ENCODE measurements at places on chromosomes 1 and 21. TPM values are rescaled to one million over a fixed set of nuclear protein-coding genes. Genes with fewer than 3 reads are reported as not detected.

DNA sequence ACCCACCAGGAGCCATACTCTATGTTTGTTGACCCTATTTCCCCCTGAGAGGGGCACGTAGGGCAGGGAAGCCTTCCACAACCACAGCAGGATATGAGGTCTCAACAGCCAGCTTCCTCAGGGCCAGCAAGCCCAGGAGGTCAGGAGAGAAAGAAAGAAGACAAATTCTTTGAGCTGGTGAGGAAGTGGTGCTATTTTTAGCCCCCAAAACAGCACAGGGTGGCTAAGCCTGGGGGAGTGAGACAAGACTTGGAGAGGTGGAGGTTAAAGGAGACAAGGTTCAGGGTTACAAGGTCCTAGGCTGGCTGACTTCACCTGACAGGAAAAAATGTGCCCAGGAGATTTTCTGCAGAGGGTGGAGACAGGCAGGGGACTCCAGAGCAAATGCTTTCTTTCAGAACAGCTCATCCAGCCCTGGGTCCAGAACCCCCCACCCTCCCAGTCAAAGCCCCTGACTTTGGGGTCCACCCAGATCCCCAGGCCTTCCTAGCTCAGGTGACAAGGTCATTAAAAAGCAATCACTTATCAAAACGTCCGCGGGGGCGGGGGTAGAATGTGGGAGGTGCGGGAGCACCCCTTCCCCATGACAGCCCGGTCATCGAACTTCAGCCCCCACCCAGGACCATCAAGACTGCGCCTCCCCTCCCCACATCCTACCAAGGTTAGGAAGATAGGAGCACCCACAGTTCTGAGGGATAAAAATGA is 1.3 kb downstream of the SV2A start:
- peaks cover 24% of the 10 kb centered on the region for H3K36me3 ChIP-seq
- H3K27ac ChIP-seq = no peak overlapping the region
- no peaks in the 10 kb centered on the region for H3K27me3 ChIP-seq
- peaks cover 8% of the 10 kb centered on the region for H3K4me1 ChIP-seq
- peak overlapping the region; percentile 98 for H3K4me3 ChIP-seq

GRCh38 chr1:145720556-145720877 is 1.2 kb downstream of the CD160 start:
- no peak for DNase-seq
- H3K27me3 ChIP-seq = no peaks in the 10 kb centered on the region
- H3K4me1 ChIP-seq = no peaks in the 10 kb centered on the region
- H3K4me3 ChIP-seq = peak overlapping the region; percentile 64
- no peak overlapping the region for H3K27ac ChIP-seq
- no peaks in the 10 kb centered on the region for H3K36me3 ChIP-seq

DNA sequence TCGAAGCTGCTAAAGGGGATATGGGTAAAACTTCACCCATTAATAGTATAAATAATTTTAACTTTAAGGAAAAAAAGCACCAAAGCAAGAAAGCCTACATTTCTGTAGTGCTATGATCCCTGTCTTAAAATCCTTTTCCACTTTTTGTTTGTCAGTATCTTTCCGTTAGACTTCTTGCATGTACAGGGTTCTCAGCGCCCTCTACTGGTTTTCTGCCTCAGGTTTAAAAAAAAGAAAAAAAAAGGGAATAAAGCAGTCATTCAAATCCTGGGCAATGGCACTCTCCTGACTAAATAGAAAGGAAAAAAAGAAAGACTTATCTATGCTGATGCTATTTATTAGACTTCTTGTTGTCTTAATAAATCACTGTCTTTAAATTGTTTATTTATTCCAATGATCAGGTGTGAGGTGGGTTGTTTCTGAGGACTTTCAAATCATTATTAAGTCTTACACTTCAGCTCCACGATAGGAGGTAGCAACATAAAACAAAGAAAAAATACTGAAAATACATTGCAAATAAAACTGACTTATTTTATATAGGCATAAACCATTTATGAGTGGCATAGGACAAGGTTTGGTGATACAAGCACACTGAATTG is 475.4 kb upstream of the NR5A2 start:
- H3K4me3 ChIP-seq = no peak overlapping the region
- no peak overlapping the region for H3K27ac ChIP-seq
- H3K27me3 ChIP-seq = no peaks in the 10 kb centered on the region
- no peak for DNase-seq

- no peaks in the 10 kb centered on the region for H3K4me1 ChIP-seq
- no peaks in the 10 kb centered on the region for H3K27me3 ChIP-seq
- no peaks in the 10 kb centered on the region for H3K36me3 ChIP-seq
Observed at GRCh38 chr1:207040181-207040533, 7.6 kb upstream of the C1orf116 start.

GRCh38 chr21:29318354-29318753 is 19.6 kb downstream of the BACH1 start:
- DNase-seq = no peak
- no peak overlapping the region for H3K4me3 ChIP-seq
- no peaks in the 10 kb centered on the region for H3K27me3 ChIP-seq
- H3K4me1 ChIP-seq = no peaks in the 10 kb centered on the region

GRCh38 chr1:109740615-109741373 is at the start of gene GSTM3:
TSS of gene GSTM3 (minus strand) at chr1:109741038. CDS start at chr1:109740287, 751 bp downstream.
- H3K27ac ChIP-seq = no peak within 1 kb of the TSS
- no peaks in the 10 kb centered on the region for H3K4me1 ChIP-seq
- H3K4me3 ChIP-seq = peak within 1 kb of the TSS; percentile 75
- DNase-seq = peak; percentile 52
- no peaks in the 10 kb centered on the region for H3K36me3 ChIP-seq
- peaks cover 9% of the 10 kb centered on the region for H3K27me3 ChIP-seq

GRCh38 chr1:157363660-157364140 is 188.6 kb downstream of the FCRL5 start:
- H3K27me3 ChIP-seq = no peaks in the 10 kb centered on the region
- H3K27ac ChIP-seq = no peak overlapping the region
- H3K4me3 ChIP-seq = no peak overlapping the region
- peak; percentile 78 for DNase-seq
- peaks cover 5% of the 10 kb centered on the region for H3K4me1 ChIP-seq

DNA sequence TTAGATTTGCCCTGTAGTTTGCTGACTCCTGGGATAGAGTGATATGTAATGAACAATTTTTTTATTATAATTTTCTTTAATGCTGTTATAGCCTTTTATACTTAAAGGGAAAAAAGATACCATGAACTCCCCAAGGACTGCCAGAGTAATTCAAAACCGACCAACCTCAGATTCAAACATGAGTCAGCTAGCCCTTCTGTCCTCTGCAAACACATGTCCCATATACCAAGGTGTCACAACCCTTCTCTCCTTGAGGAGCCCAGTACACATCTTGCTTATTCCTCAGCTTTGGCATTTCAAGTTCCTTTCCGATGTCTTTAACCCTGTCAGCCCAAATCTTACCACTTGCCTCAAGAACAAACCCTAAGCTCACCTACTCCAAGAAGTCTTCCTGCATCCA is 184.9 kb downstream of the KCNH1 start:
- no peaks in the 10 kb centered on the region for H3K27me3 ChIP-seq
- H3K36me3 ChIP-seq = no peaks in the 10 kb centered on the region
- H3K27ac ChIP-seq = no peak overlapping the region
- DNase-seq = no peak
- no peak overlapping the region for H3K4me3 ChIP-seq

DNA sequence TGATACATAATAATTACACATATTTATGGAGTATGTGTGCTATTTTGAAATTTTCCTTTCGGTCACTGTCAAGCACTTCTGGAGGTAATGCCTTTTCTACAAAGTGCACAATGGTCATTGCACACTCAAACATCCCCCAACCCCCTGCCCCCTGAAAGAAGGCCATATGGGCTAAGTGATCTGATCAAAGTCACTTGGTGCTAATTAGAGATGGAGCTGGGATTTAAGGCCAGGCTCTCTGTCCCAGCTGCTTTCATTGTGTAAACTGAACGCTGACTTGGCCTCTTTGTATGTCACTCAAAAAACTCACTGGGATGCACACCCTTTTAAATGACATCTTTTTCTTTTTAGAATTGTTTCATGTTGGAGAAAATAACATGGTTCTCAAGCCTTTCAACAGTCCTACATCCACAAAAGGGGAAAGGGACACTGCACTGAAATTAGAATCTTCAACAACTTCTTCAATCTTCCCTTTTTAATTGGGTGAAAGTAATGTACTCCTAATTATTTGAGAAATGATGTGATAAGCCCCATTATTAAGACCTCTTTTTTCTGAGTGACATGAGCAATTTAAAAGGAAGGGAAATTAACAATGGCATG is 149.2 kb downstream of the ST6GALNAC5 start:
- no peak for DNase-seq
- H3K4me3 ChIP-seq = no peak overlapping the region
- no peaks in the 10 kb centered on the region for H3K36me3 ChIP-seq
- no peaks in the 10 kb centered on the region for H3K27me3 ChIP-seq

DNA sequence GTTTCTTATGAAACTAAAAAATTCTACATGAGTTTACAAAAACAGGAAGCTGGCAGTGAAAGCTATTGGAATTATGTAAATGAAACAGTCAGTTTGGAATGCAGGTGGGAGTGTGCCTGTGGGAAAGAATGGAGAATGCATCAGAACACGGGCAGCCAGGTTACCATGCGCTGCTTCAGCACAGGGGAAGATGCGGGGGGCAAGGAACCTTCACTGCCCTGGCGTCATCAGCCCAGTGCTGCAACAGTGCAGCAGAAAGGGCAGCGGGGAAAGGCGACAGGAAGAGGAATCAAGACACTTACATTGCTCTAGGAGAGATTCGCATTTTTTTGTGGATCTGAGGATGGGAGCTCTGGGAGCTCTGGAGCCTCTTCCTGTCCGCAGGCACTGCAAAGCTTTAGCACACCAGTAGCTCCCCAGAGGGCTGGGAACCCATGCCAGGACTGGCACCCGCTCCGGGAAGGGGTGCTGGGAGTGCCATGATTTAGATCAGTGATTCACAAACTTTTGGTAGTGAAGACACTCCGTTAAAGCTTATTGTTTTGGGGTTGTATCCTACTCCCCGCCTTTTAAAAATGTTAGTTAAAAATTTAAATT is 64.1 kb upstream of the WDR26 start:
- peak; percentile 94 for DNase-seq
- H3K36me3 ChIP-seq = peaks cover 6% of the 10 kb centered on the region
- peak overlapping the region; percentile 45 for H3K4me3 ChIP-seq

DNA sequence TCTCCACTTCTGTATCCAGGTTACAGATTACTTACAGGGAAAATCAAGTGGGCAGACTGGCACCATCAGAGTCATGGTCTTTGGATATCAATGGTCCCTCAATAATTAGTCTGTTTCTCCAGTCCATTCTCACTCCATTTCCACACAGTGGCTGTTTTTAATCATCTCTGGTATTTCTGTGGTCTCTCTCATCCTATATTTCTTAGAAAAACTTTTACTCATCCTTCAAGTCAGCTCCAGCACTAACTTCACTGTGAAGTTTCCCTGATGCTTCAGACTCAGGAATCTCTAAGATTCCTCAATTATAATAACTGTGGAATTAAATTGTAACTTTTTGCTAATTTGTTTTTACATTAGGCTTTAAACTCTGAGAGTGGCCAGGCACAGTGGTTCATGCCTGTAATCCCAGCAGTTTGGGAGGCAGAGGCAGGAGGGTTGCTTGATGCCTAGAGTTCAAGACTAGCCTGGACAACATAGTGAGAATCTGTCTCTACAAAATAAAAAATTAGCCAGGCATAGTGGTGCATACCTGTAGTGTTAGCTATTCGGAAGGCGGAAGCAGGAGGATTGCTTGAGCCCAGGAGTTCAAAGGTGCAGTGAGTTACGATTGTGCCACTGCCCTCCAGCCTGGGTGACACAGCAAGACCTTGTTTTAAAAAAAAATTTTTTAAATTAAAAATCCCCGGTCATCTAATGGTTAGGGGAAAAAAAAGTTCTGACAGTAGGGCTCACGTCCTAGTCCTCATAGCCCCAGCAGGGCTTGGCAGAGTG is 10.6 kb downstream of the CD160 start:
- DNase-seq = no peak
- no peak overlapping the region for H3K4me3 ChIP-seq
- H3K27ac ChIP-seq = no peak overlapping the region

GRCh38 chr1:54610048-54610447 is 13.3 kb downstream of the FAM151A start:
- DNase-seq = peak; percentile 59
- no peaks in the 10 kb centered on the region for H3K27me3 ChIP-seq
- no peaks in the 10 kb centered on the region for H3K36me3 ChIP-seq
- no peak overlapping the region for H3K4me3 ChIP-seq
- no peaks in the 10 kb centered on the region for H3K4me1 ChIP-seq

DNA sequence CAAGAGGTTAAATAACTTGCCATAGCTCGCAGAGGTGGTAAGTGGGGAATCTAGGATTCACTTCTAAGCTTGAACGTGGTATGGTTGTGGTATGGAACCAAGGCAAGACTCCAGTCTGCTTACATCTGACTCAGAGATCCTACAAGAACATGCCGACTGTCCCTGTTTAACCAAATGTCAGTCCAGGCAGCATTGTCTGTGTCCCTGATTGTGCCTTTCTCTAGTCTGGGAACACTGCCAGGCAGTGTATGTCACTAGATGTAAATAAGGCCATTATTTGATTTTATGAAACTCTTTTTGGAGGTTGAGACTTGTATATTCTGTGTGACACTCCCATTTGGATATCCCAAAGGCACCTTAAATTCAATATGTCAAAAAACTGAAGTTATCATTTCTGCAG is 96.0 kb downstream of the NOS1AP start:
- 0 out of 2 replicates have a peak, but pooled peaks cover 8% of the 10 kb centered on the region for H3K4me1 ChIP-seq
- peaks cover 2% of the 10 kb centered on the region for H3K36me3 ChIP-seq
- no peaks in the 10 kb centered on the region for H3K27me3 ChIP-seq
- H3K4me3 ChIP-seq = no peak overlapping the region
- no peak for DNase-seq
- H3K27ac ChIP-seq = no peak overlapping the region

DNA sequence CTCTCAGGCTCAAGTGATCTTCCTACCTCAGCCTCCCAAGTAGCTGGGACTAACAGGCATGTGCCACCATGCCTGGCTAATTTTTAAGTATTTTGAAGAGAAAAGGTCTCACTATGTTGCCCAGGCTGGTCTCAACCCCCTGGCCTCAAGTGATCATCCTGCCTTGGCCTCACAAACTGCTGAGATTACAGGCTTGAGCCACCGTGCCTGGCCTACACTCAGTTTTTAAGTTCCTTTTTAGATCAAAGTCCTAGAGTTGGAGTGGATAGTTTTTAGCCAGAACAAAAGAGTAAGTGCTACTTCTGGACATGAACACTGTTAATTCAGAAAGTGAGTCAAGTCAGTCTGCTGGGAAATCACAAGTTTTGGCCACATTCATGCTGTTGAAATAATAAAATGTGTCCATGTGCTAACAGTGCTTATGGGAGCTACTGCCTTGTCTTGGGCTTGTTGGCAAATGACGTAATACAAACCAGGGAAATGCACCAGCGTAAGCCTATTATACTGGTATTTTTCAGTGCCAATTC is 84.2 kb downstream of the NDUFS5 start:
- no peak overlapping the region for H3K27ac ChIP-seq
- no peaks in the 10 kb centered on the region for H3K27me3 ChIP-seq
- peaks cover 8% of the 10 kb centered on the region for H3K36me3 ChIP-seq

The SHISAL2A gene
- total RNA-seq = 0.44 TPM

The TRNP1 gene
- total RNA-seq = 38.4 TPM

The ACTN2 gene
- 2.3 TPM for total RNA-seq

The CENPF gene
- 113 TPM for total RNA-seq

The NPL gene
- total RNA-seq = 1.1 TPM

The ECM1 gene
- total RNA-seq = 1.4 TPM

The NUDT17 gene
- total RNA-seq = 3.0 TPM
